Thymus (tissue), 14 donors: ENCODE measurements at places on chromosomes 2 and 18. TPM values are rescaled to one million over a fixed set of nuclear protein-coding genes. Genes with fewer than 3 reads are reported as not detected.

Gene SCN1A
- 0.09 TPM for total RNA-seq

Gene LINC00305
- total RNA-seq = 0.05 TPM

Gene UPP2
- not detected for total RNA-seq

Gene PKDCC
- total RNA-seq = 77.8 TPM

Gene PRSS56
- 0.19 TPM for total RNA-seq

Gene VIT
- 0.19 TPM for total RNA-seq

Gene GALR1
- total RNA-seq = 0.05 TPM

Gene RGPD3
- total RNA-seq = 3.9 TPM

Gene HJURP
- total RNA-seq = 29.7 TPM

Gene ZAP70
- total RNA-seq = 160 TPM

Gene SPTBN1
- 74.4 TPM for total RNA-seq

Gene SLC14A1
- total RNA-seq = 2.8 TPM

Gene SP9
- total RNA-seq = not detected

Gene SLC4A5
- 0.85 TPM for total RNA-seq

Gene MEP1B
- 0.19 TPM for total RNA-seq

Gene FHOD3
- total RNA-seq = 0.90 TPM

Gene PLEKHB2
- 41.8 TPM for total RNA-seq

Gene C2orf80
- not detected for total RNA-seq
